ENCODE measurements at places on chromosomes 11 and 22. TPM values are rescaled to one million over a fixed set of nuclear protein-coding genes. Genes with fewer than 3 reads are reported as not detected.
A peak's percentile ranks its signal among the peaks of the same experiment; 100 is the strongest.

DNA sequence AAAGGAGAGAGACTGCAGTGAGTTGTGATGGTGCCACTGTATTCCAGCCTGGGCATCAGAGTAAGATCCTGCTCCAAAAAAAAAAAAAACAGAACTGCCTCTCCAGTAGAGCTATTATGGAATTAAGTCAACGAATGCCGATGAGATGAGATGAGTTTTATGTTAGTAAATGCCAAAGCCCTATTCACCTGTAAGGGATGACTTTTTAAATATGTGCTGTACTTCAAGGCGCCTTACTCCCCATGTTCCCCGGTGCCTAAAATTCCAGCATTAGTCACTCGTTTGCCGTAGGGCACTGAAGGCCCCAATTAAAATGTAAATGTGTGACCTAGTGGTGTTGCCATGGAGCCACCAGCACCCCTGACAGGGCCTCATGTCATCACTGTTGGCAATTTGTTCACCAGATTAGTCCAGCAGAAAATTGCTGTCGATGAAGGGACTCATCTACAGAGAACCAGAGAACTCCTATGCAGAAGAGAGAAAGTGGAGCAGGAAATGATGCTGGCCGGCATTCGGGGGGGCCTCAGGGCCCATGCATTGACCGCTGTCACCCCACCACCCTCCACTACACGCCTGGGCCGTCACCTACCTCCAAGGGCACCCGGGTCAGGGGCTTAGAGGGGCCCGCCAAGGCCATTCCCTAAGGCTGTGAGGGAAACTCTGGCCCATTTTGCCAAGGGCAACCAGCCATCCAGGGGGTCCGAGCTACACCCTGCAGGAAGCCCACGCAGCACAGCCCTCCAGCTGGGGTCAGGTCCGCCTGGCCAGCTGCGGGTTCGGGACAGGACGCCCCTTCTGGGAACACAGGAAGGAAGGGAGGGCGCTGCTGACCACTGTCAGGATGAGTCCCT, 17.8 kb downstream of the LIF start:
- peak overlapping the region; percentile 77 for H3K27ac ChIP-seq
- H3K4me1 ChIP-seq, result peaks cover 64% of the 10 kb centered on the region
- DNase-seq, result no peak
- H3K36me3 ChIP-seq, result no peaks in the 10 kb centered on the region
- no peak overlapping the region for H3K4me3 ChIP-seq

DNA sequence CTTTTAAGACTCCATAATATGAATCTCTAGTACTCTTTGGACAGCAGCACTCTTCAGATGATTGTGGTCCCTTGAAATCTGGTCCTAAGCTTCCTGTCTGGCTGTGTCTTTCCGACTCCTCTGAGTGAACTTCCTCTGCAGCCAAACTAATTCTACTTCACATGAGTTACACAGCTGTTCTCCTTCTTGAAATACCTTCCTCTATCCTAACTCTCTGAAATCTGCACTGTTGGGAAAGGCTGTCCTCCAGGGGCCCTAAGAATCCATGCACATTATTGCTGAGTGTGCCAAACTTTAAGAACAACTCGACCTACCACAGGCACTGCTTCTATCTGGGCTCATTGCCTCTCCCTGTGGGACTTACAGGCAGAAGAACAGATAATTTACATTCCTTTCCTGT, 217.3 kb upstream of the ARHGAP42 start:
- H3K27me3 ChIP-seq, result peaks cover 12% of the 10 kb centered on the region
- H3K4me1 ChIP-seq, result no peaks in the 10 kb centered on the region
- no peak for DNase-seq
- no peak overlapping the region for H3K27ac ChIP-seq
- no peak overlapping the region for H3K4me3 ChIP-seq
- peaks cover 3% of the 10 kb centered on the region for H3K36me3 ChIP-seq

DNA sequence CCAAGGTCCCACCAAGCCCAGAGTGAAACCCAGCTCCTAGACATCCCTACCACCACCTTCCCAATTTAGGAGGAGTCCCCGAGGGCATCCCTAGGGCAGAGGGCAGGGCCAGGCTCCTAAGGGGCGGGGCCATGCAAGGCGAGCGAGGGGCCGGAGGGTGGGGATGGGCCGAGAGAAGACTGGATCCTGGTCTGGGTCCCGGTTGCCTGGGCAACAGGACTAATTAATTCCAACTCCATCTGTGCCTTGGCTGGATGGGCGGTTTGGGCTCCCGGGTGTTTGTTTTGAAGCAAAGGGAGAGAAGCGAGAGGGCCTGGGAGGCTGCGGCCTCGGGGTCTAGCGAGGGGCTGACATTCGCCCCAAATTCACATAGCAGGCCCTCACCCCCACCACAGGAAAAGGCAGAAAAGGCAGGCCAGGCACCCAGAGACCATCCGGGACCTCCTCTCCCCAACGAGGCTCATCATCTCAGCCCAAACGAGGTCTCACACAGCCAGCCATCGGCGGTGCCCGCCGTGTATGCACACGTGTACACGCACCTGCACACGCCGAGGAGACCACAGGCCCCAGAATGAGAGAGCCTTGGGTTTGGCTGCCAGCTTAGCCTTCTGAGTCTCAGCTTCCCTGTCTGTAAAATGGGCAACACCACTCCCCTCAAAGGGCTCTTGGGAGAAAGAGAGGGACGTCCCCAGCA, 23.9 kb downstream of the ELFN2 start:
- no peaks in the 10 kb centered on the region for H3K36me3 ChIP-seq
- DNase-seq, result no peak
- peaks cover 10% of the 10 kb centered on the region for H3K27me3 ChIP-seq
- no peak overlapping the region for H3K4me3 ChIP-seq
- H3K27ac ChIP-seq, result no peak overlapping the region

- no peaks in the 10 kb centered on the region for H3K27me3 ChIP-seq
- H3K27ac ChIP-seq, result no peak overlapping the region
- DNase-seq, result no peak
- no peak overlapping the region for H3K4me3 ChIP-seq
These were observed 97.4 kb downstream of the RNF169 start for GRCh38 chr11:74845978-74846517.

OR2AG1 gene
- not detected for total RNA-seq

GRCh38 chr11:10304495-10305261, at the start of gene ADM:
ADM (plus strand) TSS chr11:10305073; CDS start chr11:10305701, 628 bp downstream.
- peaks cover 9% of the 10 kb centered on the region for H3K36me3 ChIP-seq
- peak; percentile 94 for DNase-seq
- no peaks in the 10 kb centered on the region for H3K27me3 ChIP-seq
- peaks cover 63% of the 10 kb centered on the region for H3K4me1 ChIP-seq
- peak within 1 kb of the TSS; percentile 99 for H3K4me3 ChIP-seq

CXCR5 gene
- total RNA-seq, result 0.27 TPM

DNA sequence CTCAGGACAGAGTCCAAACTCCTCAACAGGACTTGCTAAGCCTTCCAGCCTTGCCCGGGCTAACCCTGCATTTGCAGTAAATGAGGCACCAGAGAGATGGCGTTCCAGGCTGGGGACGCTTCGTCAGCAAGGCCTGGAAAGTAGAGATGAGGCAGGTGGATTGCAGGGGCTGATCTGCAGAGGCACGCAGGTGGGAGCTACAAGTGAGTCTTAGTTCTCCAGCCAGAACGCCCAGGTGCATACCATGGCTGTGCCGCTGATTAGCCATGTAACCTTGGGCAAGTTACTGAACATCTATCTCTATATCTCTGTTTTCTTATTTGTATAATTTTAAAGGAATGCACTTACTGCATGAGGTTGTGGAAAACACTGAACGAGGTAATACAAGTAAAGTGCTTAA, 52.7 kb upstream of the BARX2 start:
- no peak for DNase-seq
- no peaks in the 10 kb centered on the region for H3K27me3 ChIP-seq
- H3K4me3 ChIP-seq, result no peak overlapping the region
- H3K27ac ChIP-seq, result no peak overlapping the region
- no peaks in the 10 kb centered on the region for H3K36me3 ChIP-seq

CLCF1 gene
- 5.6 TPM for total RNA-seq

DNA sequence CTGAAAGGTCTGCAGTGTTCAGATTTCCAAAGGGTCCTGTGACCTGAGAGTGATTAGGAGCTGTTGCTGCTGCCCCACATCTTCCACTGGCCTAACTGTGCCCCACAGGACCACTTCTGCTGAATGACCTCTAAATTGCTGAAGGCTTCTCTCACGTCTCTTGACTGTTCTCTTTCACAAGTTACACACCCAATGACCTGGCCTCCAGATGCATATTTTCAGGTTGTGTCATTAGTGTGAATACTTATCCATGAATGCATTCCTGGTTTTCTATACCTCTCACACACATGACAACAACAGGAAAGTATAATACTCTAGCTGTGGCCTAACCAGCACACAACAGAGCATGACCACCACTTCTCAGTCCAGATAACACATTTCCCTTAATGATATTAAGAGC, 15.4 kb downstream of the PRR14L start:
- H3K27me3 ChIP-seq, result no peaks in the 10 kb centered on the region

DNA sequence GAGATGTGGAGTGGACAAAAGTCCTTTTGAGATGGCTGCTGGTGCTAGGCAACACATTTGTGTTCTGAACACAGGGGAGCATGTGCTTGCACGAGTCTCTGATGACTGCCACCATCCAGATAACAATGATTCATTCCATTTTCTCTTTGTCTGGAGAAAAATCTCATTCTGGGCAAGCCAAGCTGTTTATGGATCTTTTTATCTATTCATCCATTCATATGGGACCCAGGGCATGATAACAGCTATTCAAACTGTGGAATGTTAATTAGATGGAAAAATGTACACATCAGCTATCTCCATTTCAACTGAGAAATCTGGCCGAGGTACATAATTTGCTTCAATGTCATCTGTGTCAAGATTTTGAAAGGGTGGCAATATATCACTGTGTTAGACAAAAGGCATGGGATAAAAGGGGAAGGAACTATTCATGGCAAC, 117.5 kb upstream of the ZBED5 start:
- H3K27ac ChIP-seq, result no peak overlapping the region
- H3K27me3 ChIP-seq, result peaks cover 13% of the 10 kb centered on the region
- H3K4me3 ChIP-seq, result no peak overlapping the region
- no peaks in the 10 kb centered on the region for H3K4me1 ChIP-seq

GRCh38 chr22:35044607-35045390, 21.2 kb upstream of the ISX start:
- H3K27ac ChIP-seq, result no peak overlapping the region
- H3K4me3 ChIP-seq, result no peak overlapping the region
- peaks cover 12% of the 10 kb centered on the region for H3K27me3 ChIP-seq
- H3K36me3 ChIP-seq, result no peaks in the 10 kb centered on the region
- no peaks in the 10 kb centered on the region for H3K4me1 ChIP-seq
- DNase-seq, result no peak

- no peaks in the 10 kb centered on the region for H3K27me3 ChIP-seq
- no peak for DNase-seq
These were observed 6.0 kb downstream of the CERK start for GRCh38 chr22:46732041-46732379.

GRCh38 chr22:22408731-22409696, 99.5 kb downstream of the ZNF280B start:
- H3K27me3 ChIP-seq, result peaks cover 63% of the 10 kb centered on the region
- no peak for DNase-seq
- no peaks in the 10 kb centered on the region for H3K4me1 ChIP-seq

CARD18 gene
- not detected for total RNA-seq

DNA sequence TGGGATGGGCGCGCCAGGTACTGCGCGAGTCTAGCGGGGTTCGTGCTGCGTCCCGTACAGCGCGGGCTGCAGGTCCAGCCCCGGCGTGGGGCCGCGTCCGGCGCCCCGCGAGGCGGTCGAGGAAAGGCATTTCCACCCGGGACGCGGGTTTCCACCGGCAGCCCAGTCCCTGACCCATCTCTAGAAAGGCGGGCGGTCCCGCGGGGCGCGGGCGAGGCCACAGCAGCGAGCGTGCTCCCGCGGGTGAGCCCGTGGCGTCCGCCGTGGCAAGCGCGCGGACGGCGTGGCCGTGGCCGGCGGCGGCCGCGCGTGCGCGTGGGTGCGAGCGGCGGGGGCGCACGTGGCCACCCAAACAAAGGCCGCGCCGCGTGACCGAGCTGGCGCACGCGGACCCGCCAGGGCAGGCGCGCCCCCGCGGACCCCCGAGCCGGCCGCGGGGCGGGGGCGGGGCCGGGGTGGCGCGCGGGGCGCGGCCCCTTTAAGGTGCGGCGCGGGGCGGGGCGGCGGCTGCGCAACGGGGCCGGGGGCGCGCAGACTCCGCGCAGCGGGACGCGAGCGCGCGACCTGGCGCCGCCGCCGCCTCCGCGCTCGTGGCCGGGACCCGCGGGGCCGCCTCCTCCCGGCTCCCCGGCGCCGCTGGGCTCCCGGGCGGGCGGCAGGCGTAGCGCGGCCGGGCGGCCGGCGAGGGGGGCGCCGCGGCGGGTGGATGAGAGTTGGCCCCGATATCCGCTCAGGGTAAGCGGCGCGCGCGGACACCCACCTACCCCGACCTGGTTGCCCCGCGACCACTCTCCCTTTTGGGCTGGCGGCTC, 39.3 kb upstream of the CELSR1 start:
- H3K36me3 ChIP-seq, result no peaks in the 10 kb centered on the region
- no peaks in the 10 kb centered on the region for H3K27me3 ChIP-seq
- peak; percentile 76 for DNase-seq

- H3K27ac ChIP-seq, result no peak overlapping the region
- no peak for DNase-seq
- no peaks in the 10 kb centered on the region for H3K27me3 ChIP-seq
- H3K36me3 ChIP-seq, result peaks cover 4% of the 10 kb centered on the region
- peaks cover 31% of the 10 kb centered on the region for H3K4me1 ChIP-seq
These were observed 35.0 kb downstream of the TIMP3 start for GRCh38 chr22:32836280-32837123.

OR51E2 gene
- total RNA-seq, result 0.97 TPM

TRPC6 gene
- total RNA-seq, result 0.46 TPM

DNA sequence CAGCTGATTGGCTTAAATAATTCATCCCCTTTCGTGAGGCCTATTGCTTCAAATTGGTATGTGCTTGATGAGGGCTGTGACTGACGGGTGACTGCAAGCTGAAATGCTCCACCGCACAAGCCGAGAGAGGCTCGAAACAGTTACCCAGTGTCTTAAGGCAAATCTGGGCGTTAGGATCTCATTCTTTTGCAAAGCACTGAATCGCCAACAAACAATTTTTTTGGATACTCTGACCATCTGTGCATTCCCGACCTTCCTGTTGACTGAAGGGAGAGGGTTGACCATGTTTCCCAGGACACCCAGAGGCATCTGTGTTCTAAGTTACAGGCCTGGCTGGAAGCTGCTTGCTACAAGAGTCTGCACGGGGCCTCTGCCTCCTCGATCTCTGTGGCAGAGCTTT, 32.1 kb downstream of the CACNG2 start:
- DNase-seq, result no peak
- H3K27me3 ChIP-seq, result peaks cover 40% of the 10 kb centered on the region
- H3K36me3 ChIP-seq, result peaks cover 1% of the 10 kb centered on the region
- no peaks in the 10 kb centered on the region for H3K4me1 ChIP-seq
- H3K4me3 ChIP-seq, result no peak overlapping the region
- no peak overlapping the region for H3K27ac ChIP-seq

GRCh38 chr11:94526645-94527438, 14.6 kb downstream of the C11orf97 start:
- DNase-seq, result no peak
- no peaks in the 10 kb centered on the region for H3K27me3 ChIP-seq
- no peak overlapping the region for H3K4me3 ChIP-seq
- no peaks in the 10 kb centered on the region for H3K36me3 ChIP-seq
- H3K4me1 ChIP-seq, result peaks cover 37% of the 10 kb centered on the region

MIOX gene
- not detected for total RNA-seq

- no peak overlapping the region for H3K27ac ChIP-seq
- DNase-seq, result no peak
- no peaks in the 10 kb centered on the region for H3K4me1 ChIP-seq
- no peaks in the 10 kb centered on the region for H3K27me3 ChIP-seq
- peaks cover 8% of the 10 kb centered on the region for H3K36me3 ChIP-seq
These were observed 7.9 kb downstream of the ASPHD2 start for GRCh38 chr22:26436903-26437515.

EIF4G2 gene
- 1,031 TPM for total RNA-seq

MMP12 gene
- total RNA-seq, result 0.17 TPM

TEAD1 gene
- total RNA-seq, result 135 TPM

Measured in chondrocyte (in vitro differentiated cells).